ENCODE measurements at places on chromosomes 4 and X. TPM values are rescaled to one million over a fixed set of nuclear protein-coding genes. Genes with fewer than 3 reads are reported as not detected.

GAGE1 gene
- not detected for total RNA-seq

SRPK3 gene
- not detected for total RNA-seq

SYTL4 gene
- 26.1 TPM for total RNA-seq

HDX gene
- total RNA-seq, result 1.7 TPM

FAAH2 gene
- total RNA-seq, result 7.2 TPM

TKTL1 gene
- total RNA-seq, result not detected

MORC4 gene
- 1.3 TPM for total RNA-seq

PDGFC gene
- 14.7 TPM for total RNA-seq

CTAG2 gene
- not detected for total RNA-seq

TMPRSS11E gene
- total RNA-seq, result not detected

CXCL6 gene
- 0.18 TPM for total RNA-seq

UGT2B7 gene
- not detected for total RNA-seq

VSIG4 gene
- 21.3 TPM for total RNA-seq

CCDC160 gene
- total RNA-seq, result 1.2 TPM

PGAM4 gene
- not detected for total RNA-seq
